Caco-2 (cell line): ENCODE measurements at places on chromosomes 2 and 18.

GRCh38 chr18:75393721-75394120 lies 33.8 kb downstream of the SMIM21 start:
- no peak for DNase-seq

DNA sequence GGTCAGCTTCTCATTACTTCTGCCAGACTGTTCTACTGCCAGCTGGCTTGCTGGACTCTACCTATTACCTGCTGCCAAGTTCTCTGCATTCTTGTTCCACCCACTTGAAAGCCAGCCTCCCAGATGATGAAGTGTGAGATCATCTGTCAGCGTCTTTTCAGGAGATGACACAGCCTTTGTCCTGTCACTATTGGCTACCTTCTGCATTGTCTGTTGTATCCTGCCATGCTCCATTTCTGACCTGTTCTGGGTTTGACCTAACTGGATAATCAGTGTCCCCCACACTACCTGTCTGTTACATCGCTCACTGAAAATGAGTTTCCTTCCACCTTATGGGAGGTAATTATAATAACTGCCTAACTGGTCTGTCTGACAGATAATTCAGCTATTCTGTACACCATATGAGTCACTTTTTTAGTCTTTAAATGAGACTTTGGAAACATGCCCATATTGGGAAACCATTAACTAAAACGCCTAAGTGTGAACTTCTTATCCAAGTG lies 520.6 kb downstream of the METTL4 start:
- no peak for DNase-seq

DNA sequence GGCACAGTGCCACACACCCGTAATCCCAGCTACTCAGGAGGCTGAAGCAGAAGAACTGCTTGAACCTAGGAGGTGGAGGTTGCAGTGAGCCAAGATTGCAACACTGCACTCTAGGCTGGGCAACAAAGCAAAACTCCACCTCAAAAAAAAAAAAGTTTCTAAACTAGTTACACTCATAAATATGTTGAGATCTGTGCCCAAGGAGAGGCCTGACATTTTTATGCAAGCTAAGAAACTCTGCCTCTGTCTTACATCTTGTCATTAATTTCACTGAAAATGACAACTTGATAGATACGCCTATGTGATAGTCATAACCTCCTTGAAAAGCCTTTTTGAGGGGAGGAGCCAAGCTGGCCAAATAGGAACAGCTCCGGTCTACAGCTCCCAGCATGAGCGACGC lies 412.7 kb downstream of the STK39 start:
- no peak for DNase-seq

DNA sequence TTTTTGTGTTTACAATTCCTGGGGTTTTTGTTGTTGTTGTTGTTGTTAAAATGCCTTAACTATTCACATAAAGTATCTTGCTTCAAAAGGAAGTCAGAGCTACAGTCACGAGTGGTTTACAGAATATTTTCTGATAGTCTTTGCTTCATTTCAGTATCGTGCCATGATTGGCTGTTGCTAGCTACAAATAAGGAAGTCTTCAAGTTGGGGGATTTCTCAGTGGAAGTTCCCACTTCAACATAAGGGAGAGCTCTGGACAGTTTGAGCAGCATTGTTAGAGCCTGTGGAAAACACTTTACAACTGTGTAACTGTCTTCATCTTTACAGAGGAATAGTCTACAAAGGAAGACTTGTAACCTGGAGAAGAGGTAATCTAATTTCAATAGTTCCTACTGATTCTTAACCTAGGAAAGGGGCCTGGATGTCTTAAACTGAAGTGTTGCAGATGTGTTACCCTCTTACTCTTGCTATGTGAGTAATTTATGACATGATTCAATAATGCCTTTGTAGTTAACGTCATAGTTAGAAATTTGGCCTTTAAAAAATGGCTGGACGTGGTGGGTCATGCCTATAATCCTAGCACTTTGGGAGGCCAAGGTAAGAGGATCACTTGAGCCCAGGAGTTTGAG lies 23.4 kb upstream of the TANK start:
- DNase-seq: no peak

- DNase-seq: no peak
Observed at GRCh38 chr2:207078186-207078798, 87.5 kb downstream of the KLF7 start.

GRCh38 chr2:213476641-213477040 lies 192.4 kb downstream of the SPAG16 start:
- no peak for DNase-seq

DNA sequence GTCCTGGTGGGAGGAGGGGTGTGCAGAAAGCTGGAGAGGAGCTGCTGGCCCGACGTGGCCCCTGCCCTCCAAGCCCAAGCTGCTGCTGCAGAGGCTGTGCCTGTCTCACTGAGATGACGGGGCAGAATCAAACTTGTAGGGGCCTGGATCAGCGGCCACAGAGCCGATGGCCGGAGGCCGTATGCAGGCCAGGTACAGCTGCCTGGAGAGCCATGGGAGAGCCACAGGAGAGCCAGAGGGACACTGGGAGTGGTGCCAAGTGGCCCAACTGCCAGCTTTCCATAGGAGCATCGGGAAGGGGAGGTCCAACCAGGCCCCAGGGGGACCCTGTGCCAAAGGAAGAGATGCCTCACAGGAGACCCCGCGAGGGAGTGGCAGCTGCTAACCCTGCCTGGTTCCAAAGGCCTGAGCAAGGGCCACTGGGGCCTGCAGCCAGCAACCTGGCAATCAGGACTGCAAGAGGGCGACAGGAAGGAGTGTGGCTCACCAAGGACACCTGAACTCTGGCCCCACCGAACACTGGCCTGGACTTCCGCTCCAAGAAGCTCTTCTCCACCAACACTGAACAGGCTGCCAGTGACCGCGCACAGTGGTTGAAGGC lies 70.7 kb downstream of the HDAC4 start:
- no peak for DNase-seq

- DNase-seq: no peak
Observed at GRCh38 chr2:226794751-226795171, 4.9 kb downstream of the IRS1 start.

DNA sequence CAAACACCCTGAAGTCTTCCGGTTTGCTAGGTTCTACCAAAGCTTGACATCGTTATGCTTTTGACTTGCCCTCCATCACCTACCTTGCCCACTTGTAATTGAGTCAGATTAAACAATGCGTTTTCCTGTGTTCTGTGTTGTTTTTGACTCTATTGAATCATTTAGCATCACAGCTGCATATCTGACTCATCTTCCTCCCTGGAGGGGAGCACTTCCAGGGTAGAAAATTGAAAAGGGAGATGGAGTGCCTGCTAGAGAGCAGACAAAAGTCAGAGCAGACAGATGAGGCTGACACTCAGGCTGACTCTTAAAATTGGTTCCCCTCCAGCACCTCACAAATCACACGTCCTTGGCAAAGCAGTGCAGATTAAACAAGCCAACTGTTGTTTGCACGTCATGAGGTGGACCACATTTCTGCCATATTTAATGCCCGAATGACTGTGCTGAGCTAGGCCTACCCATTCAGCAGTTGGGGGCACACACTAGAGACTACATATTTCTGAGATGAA lies 2.2 kb downstream of the MPP4 start:
- no peak for DNase-seq

- no peak for DNase-seq
Observed at GRCh38 chr18:23066060-23066459, 69.2 kb upstream of the CABLES1 start.

- DNase-seq: no peak
Observed at GRCh38 chr18:48922226-48922800, 28.5 kb downstream of the SMAD7 start.

DNA sequence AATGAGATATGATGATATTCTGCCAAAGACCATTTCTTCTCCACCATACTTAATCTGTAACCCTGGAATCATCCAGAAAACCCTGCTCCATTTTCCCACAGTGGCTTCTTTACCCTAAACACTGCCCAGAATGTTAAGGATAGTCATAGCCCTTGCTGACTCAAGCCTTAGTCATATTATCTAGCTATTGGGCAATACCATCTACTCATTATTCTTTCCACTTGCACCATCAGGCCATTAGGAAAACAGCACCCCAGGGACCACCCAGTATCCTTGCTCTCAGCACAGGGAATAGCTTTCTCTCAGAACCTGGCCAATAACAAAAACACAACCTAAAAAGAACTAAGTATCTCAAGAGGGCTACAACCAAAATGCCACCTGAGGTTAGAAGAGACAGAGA lies 445.7 kb upstream of the SLC14A2 start:
- no peak for DNase-seq

GRCh38 chr18:37424507-37424906 lies 141.1 kb downstream of the CELF4 start:
- no peak for DNase-seq

GRCh38 chr2:208250388-208250787 lies 4.5 kb downstream of the IDH1 start:
- DNase-seq: no peak

DNA sequence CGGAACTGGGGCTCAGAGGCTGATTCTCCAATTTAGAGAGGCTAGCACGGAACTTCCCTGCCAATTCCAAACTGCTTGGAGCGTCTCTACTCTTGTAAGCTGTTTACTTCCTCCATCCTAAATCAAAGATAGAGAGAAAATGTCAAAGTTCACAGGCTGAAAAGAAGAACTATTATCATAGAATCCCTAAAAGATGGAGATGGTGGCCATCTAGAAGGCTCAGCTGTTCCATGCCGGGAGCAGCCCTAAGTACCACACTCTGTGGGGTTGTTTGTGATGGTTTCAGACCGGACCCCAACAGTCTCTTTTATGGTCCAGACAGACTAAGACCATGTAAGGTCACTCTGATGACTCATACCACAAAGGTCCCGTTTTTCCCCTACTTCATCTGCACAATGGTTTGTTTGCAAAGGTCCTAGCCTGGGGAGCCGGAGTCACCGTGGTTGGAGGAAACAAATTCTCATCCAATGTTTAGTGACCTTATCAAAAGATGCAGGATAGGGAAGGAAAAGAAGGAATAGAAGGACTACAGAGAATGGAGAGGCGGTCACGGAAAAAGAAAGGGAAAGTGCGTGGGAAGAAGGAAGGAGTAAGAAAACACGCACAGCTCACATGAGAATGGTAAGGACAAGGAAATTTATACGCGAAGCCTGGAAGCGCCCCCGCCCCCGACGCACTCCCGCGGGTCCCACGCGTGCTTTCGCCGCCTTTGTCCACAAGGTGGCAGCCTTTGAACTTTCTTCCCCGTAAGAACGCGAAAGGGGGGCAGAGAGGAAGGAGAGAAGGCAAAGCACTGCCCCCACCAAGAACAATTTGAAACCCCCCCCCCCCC lies 453 bp upstream of the ANTXR1 start:
- no peak for DNase-seq

DNA sequence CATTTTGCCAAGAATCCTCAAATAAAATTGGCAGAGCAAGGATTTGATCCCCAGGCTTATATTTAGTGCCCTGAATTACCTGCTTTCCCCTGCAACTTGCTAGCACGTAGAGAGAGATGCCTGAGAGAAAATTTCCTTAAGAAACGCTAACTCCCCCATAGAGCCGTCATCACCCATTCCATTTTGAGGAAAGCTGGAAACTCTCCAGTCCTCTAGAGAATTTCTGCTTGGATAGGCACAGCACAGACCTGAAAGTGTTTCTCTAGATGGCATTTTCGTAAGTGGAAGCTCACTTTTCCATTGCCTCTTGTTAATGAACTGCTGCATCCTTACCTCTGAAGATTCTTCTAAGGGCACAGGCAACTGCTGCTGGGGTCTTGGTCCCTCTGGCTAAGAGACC lies 277.8 kb upstream of the SIX2 start:
- DNase-seq: no peak

DNA sequence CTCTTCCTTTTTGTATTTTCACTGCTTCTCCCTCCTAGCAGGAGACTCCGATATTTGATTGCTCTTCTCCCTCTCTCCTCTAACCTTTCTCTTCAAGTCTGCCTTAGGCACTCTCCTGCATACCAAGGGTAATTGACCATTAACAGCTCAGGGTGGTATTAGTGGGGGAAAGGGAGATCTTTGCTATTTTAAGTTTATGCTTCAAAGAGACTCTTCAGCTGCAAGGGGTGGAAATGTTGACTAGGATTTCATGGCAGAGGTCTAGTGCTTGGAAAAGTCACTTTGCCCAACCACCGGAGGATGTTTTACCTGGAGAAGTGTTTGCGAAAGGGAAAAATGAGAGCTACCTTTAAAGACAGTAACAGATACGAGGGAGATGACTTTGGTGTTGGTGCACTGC lies 453.7 kb downstream of the SLC4A3 start:
- no peak for DNase-seq

DNA sequence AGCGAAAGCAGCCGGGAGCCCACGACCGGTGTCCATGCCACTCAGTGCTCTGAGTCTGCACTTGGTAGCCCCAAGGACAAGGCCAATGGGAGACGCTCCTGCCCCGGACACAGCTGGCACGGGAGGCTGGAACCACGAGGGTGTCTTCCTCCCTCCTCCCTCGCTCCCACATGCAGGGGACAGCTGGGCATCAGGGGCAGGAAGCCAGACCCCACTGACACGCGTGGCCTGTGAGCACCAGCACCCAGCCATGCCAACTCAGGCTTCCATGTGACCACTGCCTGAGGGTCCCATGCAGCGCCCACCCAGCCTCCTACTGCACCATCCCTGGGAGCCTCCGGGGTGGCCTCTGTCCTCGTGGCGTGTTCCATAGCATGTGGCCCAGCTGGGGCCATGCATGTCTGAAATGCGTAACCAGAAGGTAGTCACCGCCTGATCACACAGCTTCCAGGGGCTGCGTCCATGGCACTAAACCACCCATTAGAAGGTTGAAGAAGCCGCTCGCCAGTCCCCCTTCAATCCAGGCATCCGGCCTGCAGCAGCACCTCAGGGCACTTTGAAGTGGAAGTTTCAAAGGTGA lies 323.2 kb upstream of the SALL3 start:
- no peak for DNase-seq

GRCh38 chr18:76959605-76960004 lies 137.2 kb downstream of the ZNF236 start:
- no peak for DNase-seq

- DNase-seq: no peak
Observed at GRCh38 chr2:28152585-28153280, 239.9 kb upstream of the FOSL2 start.

- DNase-seq: no peak
Observed at GRCh38 chr2:239466061-239466754, 65.4 kb upstream of the HDAC4 start.

GRCh38 chr2:164764996-164765395 lies 76.6 kb downstream of the COBLL1 start:
- no peak for DNase-seq

DNA sequence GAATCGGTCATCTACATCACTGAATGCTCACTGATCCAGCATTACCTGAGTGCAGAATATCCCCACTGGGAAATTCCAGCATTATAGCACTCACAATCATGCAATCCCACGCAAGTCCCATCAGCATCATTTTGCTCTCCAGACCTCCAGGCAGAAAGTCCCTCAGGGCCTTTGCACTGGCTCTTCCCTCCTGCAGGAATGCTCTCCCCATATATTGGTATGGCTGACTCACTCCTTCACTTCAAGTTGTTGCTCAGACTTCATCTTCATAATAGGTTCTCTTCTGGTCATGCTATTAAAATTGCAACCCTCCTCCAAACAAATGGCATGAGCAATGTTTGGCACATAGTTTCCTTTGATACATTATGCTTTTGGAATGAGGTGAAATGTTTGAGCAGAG lies 64.7 kb upstream of the CELF4 start:
- DNase-seq: no peak

- DNase-seq: no peak
Observed at GRCh38 chr2:131049150-131049718, 44.0 kb downstream of the FAM168B start.
